ENCODE measurements at places on chromosomes 11 and 22.

DNA sequence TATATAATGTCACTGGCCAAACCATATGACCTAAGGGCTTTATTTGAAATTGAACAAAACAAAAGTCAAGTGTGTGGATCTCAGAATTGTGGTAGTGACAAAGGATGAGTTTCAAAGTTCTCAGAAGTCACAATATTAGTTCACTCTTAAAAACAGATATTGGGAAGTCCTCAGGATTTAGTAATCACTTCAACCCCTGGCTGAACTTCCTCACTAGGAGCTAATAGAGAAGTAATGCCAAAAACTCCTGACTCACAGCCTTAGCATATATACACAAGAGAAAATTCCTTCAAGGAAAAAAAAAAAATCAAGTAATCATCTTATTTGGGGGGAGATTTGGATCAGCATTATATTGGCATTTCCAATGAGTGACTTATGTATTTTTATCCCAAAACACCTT is 75.6 kb upstream of the APOA1 start:
- no peak for DNase-seq

- no peak for DNase-seq
Measured at GRCh38 chr11:123460012-123460700, 30.1 kb downstream of the GRAMD1B start.

GRCh38 chr22:36160499-36160942 is at the start of gene APOL3:
APOL3 (minus strand) TSS chr22:36160755; CDS start chr22:36149055, 11,700 bp downstream.
- peak; percentile 57 for DNase-seq

GRCh38 chr11:72443016-72443415 is 8.7 kb upstream of the CLPB start:
- no peak for DNase-seq

GRCh38 chr22:49365910-49366309 is 461.8 kb downstream of the BRD1 start:
- no peak for DNase-seq

GRCh38 chr11:75536786-75537641 is 11.3 kb upstream of the GDPD5 start:
- peak; percentile 68 for DNase-seq

GRCh38 chr22:49789289-49790141 is 38.2 kb downstream of the BRD1 start:
- peak; percentile 37 for DNase-seq

GRCh38 chr11:85619499-85619898 is 7.6 kb downstream of the DLG2 start:
- DNase-seq, result peak; percentile 16

DNA sequence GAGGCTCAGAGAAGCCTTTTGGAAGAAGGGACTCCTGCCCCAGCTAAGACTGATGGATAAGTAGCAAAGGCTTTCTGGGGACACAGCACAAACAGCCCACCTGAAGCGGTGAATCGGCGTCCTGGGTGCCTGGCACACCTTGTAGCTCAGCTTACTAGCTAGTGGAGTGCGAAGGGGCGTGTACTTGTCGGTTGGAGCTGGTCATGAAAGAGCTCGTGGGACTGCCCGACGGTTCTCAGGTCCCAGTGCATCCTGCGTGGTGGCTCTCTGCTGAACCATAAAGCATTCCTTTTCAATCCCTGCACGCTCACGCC is 690 bp upstream of the UVRAG start:
- no peak for DNase-seq

DNA sequence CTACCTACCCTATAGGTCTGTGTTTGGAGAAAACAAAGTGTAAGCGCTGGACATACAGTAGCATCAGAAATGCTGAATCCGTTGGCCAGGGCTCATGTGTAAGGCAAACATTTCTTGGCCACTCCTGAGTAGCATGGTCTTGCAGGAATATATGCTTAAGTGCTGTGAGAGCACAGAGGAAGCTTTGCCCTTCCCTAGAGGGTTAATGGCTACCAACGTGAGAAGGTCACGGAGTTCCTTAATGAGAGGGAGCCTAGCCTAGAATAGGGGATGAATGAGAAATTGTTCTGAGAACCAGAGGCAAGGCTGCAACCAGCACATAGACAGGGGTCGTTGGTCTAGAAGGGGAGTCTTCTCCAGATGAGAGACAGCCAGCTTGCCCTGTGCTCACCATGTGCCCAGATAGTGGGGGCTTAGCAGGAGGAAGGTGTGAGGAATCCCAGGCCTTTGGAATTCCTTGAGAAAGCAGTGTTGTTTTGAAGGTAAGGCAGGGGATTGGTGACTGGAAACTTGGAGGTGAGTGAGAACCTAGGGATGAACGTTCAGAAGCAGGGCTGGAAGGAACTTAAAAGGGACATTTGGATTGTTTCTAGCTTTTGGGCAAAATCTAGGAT is 29.5 kb downstream of the RCOR2 start:
- DNase-seq, result no peak

DNA sequence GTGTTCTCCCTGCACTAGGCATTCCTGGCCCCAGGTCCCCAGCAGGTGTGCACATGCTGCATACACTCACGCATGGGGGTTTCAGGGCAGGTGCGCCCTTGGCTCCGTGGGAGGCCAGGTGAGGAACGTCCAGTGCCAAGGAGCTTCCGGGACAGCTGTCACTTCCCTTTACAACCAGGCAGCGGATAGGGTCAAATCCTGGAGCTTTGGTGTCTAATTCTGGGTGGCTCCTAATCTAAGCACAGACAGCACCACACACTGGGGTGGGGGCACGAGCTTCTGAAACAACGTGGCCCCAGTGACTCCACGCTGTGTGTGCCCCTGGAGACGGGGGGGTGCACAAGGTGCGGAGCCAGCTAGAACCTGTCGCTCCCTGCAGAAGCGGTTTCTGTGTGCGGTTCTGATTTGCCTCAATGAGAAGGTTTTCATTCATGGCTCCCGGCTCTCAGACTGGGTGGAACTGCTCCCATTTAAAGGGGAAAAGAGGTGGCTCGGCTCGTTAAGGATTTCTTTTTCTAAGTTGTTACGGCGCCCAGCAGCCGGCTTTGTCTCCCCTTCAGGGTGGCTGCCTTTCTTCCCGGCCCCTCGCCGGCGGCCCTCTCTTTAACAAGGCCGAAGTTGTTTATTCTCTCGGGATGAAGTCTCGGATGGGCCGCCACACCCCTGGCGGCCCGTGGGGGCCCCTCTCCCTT is 5.0 kb downstream of the CCND1 start:
- DNase-seq, result no peak

- no peak for DNase-seq
Measured at GRCh38 chr11:116963813-116964212, 126.4 kb upstream of the APOA1 start.

DNA sequence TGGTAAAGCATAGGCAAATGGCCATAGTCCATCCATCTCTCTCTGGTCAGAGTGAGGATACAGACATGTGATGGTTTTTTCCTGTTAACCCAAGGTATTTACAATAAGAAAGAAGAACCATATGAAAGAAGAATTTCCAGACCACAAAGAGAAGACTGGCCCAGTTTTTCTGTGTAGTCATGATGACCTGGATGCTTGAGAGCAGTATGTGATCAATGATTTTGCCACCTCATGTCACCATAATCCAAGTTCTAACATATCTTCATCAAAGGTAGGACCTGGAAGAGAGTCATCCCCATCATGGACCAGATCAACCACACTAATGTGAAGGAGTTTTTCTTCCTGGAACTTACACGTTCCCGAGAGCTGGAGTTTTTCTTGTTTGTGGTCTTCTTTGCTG is at the start of gene OR4D6:
Gene OR4D6, plus strand, starts transcription at position 301 of the 400 bp plus-strand sequence. Its CDS starts 0 bp downstream, at position 301.
- no peak for DNase-seq

GRCh38 chr11:99244613-99245012 is 223.9 kb downstream of the CNTN5 start:
- DNase-seq, result no peak

DNA sequence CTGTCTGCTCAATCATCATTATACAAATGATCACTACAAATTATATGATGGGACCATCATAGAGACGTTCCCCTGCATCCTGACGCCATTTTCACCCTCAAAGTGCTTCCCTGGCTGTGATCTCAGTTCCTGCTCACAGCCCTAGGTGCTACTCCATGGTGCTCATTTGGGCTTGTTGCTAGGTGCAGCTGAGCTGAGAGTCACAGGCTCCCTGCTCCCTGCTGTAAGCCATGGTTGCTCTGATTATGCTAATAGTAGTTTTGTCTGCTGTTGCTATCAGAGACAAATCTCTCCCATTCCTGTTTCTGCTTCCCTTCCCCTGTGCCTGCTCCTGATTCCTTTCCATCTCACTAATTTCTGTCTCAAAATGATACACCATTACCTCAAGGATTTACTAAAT is 474.3 kb downstream of the METTL15 start:
- no peak for DNase-seq

DNA sequence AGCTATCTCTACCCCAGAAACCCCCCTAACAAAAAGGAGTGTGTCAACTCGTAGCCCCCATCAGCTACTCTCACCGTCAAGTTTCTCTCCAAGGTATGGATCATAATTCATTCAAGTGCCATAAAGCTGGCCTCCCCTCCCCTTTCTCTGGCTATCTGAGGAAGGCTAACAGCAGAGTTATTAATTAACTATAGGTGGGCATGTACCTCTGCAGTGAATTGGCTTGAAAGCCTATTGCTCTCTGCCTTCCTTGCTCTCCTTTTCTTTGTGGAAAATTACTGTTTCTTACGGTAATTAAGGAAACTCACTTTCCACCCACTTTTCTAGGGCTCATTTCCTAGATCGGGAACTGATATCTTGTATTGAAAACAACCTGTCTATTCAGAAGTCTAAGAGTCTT is 14.1 kb downstream of the POLA2 start:
- no peak for DNase-seq

- no peak for DNase-seq
Measured at GRCh38 chr11:357582-357981, 11.7 kb upstream of the B4GALNT4 start.

DNA sequence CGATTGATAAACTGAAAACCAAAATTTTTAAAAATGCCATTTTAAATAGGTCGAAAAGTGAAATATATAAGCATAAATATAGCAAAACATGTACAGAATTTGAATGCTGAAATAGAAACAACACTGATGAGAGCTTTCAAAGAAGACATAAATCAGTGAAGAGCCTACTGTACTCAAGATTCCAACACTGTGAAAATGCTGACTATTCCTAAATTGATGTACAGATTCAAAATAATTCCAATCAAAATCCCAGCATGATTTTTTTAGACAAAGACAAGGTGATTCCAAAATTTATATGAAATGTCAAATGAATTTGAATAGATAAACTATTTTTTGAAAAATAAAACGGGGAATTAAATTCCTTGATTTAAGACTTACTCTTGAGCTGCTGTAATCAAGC is 1010.4 kb downstream of the TBC1D22A start:
- DNase-seq, result no peak

DNA sequence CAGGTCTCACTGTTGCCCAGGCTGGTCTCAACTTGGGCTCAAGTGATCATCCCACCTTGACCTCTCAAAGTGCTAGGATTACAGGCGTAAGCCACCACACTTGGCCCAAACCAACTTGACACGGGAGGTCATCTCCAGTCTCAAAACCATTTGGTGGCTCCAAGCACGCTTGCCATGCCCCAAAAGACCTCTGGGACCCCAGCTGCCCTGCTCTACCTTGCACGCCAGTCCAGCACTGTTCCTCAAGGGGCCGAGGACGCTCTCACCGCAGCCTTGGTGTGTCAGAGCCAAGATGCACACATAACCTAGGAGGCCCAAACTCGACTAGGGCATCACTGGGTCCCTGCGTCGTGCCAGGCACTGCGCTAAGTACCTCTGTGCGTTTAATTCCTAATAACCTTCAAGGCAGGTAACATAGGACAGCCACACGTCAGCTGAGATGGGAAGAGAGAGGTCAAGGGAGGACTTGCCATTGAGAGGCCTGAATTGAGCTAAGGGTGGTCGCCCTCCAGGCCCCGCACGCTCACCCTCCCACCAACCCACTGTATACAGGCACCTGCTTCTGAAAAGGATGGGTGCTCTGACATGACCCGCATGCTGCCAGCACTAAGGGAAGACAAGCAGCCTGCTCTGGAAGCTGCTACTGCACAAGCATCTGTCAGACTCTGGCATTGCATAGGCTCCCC is 4.6 kb upstream of the GAS2L1 start:
- no peak for DNase-seq

- DNase-seq, result peak; percentile 54
Measured at GRCh38 chr11:30586251-30587144, at the start of gene MPPED2. MPPED2 (minus strand) TSS chr11:30586353; CDS start chr11:30580373, 5,980 bp downstream.

Measured in activated CD4-positive, alpha-beta T cell treated with anti-CD3 and anti-CD28 coated beads for 48 hours (primary cell).